ENCODE measurements at places on chromosomes 6 and 20.
A peak's percentile ranks its signal among the peaks of the same experiment; 100 is the strongest.

DNA sequence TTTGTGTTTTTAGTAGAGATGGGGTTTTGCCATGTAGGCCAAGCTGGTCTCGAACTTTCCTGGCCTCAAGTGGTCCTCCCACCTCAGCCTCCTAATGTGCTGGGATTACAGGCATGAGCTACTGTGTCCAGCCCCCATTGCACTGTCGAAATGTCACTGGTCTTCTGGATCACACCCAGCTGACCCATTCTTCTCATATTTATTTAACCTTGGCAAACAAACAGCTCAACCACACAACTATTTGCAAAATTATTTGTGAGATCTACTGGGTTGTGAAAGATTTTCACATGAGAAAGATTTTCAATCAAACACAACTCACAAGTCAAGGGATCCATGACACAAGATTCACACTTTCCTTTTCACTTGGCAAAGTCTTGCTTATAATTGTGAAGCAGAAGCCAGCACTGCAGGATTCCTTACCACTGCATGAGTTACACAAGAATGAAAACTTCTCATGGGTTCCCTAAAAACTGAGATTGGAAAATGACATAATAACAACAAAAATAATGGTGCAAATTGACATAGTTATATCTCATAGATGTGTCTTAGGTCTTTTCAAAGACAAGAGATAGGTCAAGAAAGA, 2.0 kb upstream of the CST9L start:
- DNase-seq: no peak

DNA sequence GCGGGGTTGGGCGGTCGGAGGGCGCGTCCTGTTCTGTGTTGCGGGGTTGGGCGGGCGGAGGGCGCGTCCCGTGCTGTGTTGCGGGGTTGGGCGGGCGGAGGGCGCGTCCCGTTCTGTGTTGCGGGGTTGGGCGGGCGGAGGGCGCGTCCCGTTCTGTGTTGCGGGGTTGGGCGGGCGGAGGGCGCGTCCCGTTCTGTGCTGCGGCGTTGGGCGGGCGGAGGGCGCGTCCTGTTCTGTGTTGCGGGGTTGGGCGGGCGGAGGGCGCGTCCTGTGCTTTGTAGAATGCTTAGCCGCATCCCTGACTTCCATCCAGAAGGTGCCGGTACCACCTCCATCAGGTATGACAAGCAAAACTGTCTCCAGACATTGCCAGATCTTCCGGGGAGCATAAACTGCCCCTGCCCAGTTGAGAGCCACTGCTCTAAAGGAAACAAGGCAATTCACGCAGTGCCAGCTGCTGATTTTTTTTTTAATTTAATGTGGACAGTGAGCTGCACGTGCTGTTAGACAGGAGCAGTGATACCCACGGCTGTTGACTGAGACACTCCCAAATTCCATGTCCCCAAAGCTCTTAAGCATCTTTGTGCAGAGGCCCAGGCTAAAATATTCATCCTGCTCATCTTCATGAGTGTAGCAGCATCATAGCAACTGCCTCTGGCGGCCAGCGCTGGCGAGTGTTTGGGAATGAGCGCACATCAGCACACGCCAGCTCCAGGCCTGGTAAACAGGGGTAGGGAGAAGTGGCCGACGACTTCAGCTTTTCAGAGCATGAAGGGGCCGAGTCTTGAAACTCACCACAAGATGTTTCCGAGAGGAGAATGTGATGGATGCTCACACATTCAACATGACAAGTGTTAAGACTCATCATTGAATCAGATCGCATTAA, 284.4 kb upstream of the CDH4 start:
- DNase-seq: no peak

DNA sequence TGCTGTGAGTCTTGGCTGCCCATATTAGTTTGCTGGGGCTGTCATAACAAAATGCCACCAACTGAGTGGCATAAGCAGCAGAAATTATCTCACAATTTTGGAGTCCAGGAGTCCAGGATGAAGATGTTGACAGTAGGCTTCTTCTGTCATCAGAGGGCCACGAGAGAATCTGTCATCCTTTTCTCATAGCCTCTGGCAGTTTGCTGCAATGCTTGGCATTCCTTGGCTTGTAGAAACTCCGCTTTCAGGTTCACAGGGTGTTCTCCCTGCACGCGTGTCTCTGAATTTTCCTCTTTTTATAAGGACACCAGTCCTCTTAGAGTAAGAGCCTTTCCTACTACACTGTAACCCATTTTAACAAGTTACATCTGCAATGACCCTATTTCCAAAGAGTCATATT, 838.4 kb downstream of the TFAP2A start:
- no peak for DNase-seq

- DNase-seq: no peak
Measured at GRCh38 chr6:20998748-20999448, 464.6 kb downstream of the CDKAL1 start.

DNA sequence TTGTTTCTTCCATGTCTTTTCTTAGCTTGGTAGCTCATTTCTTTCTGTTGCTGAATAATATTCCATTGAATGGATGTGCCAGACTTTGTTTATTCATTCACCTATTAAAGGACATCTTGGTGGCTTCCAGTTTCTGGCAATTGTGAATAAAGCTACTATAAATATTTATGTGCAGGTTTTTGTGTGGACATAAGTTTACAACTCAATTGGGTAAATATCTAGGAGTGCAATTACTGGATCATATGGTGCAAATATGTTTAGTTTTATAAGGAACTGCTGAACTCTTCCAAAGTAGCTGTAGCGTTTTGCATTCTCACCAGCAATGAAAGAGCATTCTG, 16.8 kb upstream of the SDCBP2 start:
- no peak for DNase-seq

GRCh38 chr6:43667245-43668150, 20.1 kb downstream of the MRPS18A start:
- DNase-seq: peak; percentile 85

DNA sequence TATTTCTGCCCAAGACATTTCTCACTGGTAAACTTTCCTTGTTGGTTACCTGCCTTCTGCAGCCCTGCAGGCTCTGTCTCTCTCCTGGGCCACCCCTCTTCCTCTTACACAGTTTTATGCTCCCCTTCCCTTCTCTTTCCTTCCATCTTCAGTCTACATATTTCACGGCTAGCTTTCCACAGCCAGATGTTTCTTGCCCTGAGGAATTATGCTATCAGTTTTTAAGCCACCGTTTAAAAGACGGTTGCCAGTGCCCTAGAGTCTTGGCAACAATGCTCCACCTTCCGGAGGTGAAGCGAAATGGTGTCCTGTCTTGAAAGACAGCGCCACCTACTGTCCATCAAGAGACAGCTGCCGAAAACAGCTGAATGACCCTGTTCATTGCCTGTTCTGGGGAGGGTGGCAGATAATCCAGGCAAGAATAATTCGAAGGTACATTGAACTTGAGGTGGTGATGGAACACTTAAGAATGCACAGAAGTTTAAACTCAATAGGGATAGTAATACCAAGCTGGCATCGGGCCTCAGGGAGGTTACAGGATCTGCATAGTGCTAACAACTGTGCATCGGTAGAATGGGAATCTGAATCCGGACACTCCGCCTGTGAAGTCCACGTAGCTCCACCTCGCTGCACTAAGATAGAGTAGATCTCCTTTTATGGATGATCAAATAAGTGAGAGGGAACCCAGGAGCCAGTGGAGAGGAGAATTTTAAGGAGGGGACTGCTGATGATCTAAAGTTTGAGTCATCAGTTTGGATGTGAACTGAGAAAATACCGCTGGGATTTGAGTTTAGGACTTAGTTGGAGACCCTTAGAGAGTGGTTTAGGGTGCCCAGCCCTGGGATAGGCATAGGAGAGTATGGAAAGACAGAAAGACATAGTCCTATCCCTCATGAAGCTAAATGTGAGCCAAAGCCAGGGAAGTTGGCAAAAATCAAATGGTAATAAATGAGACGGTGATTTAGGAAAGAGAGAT, 4.8 kb upstream of the TRIM40 start:
- DNase-seq: peak; percentile 73

DNA sequence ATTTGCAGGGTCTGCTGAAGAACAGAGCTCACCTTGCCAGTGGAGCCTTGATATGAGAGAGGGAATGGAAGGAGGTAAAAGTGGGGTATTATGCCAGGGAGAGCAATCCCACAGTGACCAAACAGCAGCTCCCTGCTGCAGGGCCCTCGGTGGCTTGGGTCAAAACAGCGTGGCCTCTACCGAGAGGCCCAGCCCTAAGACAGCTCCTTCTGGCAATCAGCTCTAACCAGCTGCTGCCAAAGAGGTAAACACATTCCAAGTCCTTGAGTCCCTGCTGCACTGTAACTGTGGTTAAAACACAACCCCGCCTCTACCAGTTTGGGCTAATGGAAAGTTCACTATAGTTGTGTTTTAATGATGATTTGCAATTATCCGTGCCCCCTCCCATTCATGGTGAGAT, 1.4 kb upstream of the DAAM2 start:
- DNase-seq: no peak

DNA sequence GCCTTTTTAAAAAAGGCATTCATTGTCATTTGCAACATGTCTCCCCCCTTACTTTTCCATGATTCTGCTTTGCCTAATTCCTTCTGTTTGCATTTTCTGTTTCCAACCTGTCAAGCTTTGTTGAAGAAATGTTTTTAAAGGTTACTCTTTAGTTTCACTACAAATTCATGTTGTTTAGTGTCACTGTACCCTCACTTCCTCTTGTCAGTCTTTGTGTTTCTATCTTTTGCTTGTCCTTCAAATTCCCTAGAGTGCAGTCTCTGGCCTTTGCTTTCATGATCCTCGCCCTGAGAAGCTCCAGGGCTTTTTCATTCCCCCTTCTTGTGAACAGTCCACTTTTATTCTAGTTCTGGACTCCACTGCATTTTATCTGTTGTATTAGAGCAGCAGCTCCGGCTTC, 90.6 kb downstream of the MAP3K4 start:
- no peak for DNase-seq

GRCh38 chr20:46365487-46366220, 40.8 kb downstream of the ELMO2 start:
- DNase-seq: no peak

- DNase-seq: no peak
Measured at GRCh38 chr6:131400054-131400778, 172.8 kb upstream of the ARG1 start.

DNA sequence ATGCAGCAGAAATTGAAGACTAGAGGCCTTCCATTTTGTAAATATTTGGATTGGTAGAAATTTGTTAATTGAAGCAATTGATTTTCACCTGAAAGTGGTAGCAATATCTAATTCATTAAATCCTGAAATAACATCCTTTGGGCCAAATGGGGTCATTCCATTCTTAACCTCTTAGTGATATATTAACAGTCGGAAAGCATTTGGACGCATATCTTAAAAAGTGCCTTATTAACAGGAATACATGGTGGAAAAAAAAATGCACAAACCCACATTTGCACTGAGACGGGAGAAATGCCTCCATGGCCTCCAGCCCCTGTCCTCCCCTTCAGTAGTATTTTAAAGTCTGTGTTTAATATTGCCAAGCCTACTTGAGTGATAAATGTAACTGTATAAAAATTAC, 205.5 kb downstream of the TFAP2B start:
- no peak for DNase-seq

GRCh38 chr6:19041906-19042305, 654.8 kb downstream of the RNF144B start:
- DNase-seq: no peak

- DNase-seq: no peak
Measured at GRCh38 chr6:34390531-34391472, 1.7 kb downstream of the NUDT3 start.

DNA sequence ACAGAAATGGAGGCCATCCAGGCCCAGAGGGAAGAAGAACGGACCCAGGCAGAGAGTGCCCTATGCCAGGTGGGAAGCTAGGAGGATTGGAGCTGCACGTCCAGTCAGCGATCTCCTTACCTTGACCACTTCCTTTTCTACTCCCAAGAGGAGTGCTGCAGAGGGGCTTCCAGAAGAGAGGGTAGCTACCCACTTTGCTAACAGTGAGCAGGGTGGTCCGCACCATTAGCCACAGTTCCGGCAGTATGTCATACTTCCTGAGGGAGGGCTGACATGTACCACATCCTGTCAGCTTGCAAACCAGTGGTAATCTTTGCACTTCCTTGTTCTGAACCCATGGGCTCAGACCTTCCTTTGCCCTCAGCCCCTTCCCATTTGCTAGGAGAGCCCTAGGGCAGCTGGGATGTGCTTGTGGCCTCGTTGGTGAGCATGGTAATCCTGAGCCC, 35.4 kb downstream of the CEP250 start:
- DNase-seq: peak; percentile 47

DNA sequence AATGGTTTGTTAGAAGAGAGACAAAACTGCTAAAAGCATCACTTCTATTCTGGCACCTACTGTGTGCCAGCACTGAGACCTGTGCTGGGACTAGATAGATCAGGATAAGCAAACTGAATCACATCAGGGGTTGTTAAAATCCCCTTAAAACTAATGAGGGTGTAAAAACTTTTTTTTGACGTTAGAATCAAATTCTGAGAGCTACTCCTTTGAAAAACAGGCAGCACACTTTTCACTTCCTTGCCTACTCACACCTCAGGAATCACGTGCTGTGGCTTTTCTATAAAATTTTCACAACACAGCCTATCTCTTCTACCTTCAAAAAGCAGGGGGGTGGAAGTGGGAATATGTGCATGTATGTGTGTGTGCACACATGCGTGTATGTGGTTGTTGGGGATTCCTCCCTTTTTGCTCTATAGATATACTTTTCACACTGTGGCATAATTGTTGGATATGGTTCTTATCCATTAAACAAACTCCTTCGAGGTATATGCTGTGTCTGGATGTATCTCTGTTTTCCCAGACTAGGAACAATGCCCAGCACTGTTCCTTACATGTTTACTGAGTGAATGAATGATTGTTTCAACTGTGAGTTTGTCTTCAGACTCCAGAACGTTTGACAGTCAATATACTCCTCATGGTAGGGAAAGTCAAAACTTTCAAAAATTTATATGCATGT, 105.4 kb downstream of the FYN start:
- no peak for DNase-seq

DNA sequence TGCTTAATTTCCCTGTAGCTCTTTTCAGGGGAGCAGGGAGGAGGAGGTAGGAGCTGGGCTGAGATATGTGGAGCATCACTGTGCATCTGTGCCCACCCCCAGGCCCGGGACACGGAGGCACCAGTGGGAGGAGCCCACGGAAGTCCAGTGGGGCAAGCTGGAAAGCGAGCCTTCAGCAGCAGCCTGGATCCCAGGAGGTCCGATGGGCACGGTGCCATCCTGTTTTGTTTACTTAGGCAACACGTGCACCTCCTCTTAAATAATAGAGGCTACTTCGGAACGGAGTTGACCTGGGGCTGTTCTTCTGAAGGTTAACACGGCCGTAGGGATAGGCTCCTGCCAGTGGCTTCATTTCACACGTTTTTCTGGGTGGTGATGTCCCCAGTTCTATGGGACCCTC, 51.6 kb downstream of the CDH4 start:
- DNase-seq: no peak

DNA sequence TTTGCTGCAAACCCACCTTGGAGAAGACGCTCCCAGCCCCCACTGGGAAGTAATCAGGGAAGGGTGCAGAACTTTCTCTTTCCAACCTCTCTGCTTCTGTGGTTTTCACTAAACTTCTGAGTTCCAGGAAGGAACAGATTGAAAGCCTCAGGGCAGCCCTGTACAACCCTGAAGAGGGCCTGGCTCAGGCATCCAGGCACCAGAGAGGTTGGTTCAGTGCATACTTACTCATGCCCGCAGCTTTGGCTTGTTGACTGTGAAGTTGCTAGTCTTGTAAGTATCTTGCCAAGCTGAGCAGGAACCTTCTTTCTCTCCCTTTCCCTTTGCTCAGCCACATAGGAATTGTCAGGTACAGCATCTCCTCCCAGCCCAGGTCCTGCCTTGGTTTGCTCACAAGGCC, 272.2 kb upstream of the FOXQ1 start:
- no peak for DNase-seq

GRCh38 chr20:22408521-22409402, 175.6 kb downstream of the FOXA2 start:
- DNase-seq: no peak
